ENCODE measurements at places on chromosomes 7 and 10.
A peak's percentile ranks its signal among the peaks of the same experiment; 100 is the strongest.

DNA sequence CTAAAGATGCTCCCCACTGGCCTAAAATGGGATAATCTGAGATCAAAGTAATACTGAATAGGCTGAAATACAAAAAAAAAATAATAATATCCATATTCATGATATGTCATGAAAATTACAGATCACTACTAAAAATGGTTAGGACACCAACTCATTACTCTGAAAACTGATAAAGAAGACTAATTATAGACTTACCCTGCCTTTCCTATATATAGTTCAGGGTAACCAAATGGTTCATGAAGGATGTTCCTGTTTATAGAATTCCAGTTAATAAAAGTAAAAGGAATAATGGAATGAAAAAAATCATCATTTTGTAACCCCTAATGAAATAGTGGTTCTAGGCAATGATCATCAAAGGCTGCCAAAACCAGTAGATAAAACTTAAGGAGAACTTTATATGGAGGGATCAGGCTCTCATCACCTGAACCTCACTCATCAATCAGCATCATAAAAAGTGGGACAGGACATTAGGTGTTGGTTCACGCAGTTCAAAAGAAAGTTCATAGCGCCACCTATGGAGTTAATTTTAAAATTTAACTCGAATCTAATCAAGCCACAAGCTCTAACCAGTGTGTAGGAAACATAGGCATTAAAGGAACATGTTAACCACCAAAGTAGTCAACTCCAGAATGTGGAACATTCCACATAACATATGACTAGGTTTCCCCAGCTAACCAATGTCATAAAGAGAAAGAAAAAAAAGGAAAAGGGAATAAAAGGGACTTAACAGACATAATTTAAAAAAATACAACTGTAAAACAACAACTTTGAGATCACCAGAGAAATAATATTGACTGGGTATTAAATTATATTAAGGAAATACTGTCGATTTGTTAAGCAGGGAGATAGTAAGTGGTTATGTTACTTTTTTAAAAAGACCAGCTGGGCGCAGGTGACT, 35.7 kb downstream of the P4HA1 start:
- peak; percentile 37 for DNase-seq

- DNase-seq, result no peak
These were observed 37.4 kb upstream of the KDM7A start for GRCh38 chr7:140214075-140214684.

DNA sequence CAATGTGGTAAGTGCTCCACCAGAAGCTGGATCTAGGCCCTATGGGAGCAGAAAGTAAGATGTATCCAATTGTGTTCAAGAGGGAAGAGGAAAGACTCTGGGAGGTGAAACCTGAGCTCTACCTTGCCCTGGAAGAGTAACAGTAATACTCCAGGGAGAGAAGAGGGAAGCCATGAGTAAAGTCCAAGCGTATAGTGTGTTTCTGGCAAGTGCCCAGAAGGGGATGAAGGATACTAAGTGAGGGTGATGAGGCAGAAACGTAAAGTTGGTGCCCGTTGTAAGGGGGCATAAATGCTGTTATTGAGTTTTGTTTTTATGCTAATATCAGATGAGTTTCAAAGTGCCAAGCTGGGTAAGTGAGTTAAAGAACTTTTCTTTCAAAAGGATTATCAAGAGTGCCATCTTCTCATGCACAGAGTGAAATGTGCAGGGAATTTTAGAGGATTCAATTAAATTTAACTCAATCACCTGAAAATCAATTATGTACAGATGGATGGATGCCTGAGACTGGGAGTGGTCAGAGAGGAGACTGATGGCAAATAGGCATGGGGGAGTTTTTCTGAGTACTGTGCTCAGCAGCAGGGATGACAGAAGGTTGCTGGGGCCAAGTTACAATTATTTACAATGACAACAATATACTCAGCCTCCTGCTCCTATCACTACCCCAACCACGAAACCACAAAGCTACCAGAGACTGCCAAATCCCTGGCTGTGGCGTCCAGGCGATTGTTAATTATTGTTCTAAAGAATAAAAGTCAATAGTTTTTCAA, 123.3 kb upstream of the LAMB4 start:
- no peak for DNase-seq

GRCh38 chr7:97982647-97983046, 7.3 kb downstream of the OCM2 start:
- no peak for DNase-seq

DNA sequence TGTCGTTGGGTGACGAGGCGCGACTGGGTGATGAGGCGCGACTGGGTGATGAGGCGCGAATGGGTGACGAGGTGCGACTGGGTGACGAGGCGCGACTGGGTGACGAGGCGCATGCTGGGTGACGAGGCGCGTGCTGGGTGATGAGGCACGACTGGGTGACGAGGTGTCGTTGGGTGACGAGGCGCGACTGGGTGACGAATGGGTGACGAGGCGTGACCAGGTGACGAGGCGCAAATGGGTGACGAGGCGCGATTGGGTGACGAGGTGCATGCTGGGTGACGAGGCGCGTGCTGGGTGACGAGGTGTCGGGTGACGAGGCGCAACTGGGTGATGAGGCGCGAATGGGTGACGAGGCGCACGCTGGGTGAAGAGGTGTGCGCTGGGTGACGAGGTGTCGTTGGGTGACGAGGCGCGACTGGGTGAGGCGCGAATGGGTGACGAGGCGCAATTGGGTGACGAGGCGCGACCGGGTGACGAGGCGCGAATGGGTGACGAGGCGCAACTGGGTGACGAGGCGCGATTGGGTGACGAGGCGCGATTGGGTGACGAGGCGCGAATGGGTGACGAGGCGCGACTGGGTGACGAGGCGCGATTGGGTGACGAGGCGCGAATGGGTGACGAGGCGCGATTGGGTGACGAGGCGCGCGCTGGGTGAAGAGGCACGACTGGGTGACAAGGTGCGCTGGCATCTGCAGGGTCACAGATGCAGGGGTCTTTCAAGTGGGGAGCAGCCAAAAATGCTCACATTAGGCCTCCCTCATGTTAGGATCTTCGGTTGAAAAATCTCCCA, 7.9 kb upstream of the NOM1 start:
- no peak for DNase-seq

DNA sequence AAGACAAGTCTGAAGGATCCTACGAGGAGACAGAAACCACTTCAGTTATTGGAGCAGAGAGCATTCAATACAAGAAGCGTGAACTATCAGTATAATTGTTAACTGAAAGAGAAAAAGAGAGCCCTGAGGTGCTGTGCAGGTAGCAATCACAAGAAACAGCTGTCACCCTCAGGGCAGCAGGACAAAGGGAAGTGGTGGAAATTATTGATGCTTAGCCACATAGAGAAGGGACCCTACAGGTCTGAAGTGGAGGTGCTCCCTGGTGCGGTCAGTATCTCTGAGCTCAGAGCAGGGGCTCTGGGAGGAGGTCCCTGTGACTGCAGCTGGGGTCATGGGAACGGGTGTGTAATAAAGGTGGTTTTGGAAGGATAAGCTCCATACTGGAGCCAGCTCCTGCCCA, 97.8 kb upstream of the KLF6 start:
- no peak for DNase-seq

- peak; percentile 15 for DNase-seq
These were observed 29.7 kb upstream of the PLEKHA1 start for GRCh38 chr10:122344741-122345258.

- no peak for DNase-seq
These were observed 9.0 kb upstream of the COMTD1 start for GRCh38 chr10:75244487-75245353.

GRCh38 chr10:101222683-101223273, 6.5 kb downstream of the LBX1 start:
- no peak for DNase-seq

- DNase-seq, result no peak
These were observed 8.2 kb upstream of the LSM8 start for GRCh38 chr7:118175740-118176139.

GRCh38 chr7:126657599-126658358, 595.0 kb downstream of the GRM8 start:
- DNase-seq, result no peak

GRCh38 chr10:112687647-112688046, 240.6 kb downstream of the VTI1A start:
- DNase-seq, result peak; percentile 10

GRCh38 chr10:5775685-5776084, 37.5 kb downstream of the GDI2 start:
- no peak for DNase-seq

DNA sequence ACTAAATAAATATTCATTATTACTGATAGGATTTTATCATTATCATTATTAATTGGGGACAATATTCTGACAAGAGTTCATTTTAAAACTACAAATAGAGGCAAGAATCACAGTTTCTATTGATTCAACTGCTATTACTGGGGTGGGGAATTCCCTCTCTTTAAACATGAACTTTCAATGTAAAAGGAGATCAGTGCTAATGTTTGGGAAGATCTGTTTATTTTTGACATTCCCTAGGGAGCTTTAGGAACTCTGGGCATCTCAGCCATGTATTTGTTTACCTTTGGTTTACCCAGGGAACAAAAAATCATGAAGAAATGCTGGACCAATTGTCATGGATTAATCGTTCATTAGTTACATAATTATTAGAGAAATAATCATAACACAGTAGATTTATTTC, 443.2 kb upstream of the AKR1E2 start:
- no peak for DNase-seq

DNA sequence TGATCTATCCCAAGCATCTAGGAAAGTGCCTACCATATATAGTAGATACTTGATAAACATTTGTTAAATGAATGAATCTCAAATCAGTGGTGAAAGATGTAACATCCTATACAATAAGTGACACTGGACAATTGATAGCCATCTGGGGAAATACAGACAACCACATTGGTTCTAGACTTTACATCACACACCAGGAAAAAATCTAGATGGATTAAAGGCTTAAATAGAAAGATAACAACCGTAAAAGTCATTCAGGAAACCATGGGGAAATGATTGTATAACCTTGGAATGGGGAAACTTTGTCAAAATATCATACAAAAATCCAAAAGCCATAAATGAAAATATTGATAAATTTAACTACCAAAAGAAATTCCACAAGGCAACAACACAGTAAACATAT, 7.0 kb upstream of the GARIN1A start:
- DNase-seq, result no peak

DNA sequence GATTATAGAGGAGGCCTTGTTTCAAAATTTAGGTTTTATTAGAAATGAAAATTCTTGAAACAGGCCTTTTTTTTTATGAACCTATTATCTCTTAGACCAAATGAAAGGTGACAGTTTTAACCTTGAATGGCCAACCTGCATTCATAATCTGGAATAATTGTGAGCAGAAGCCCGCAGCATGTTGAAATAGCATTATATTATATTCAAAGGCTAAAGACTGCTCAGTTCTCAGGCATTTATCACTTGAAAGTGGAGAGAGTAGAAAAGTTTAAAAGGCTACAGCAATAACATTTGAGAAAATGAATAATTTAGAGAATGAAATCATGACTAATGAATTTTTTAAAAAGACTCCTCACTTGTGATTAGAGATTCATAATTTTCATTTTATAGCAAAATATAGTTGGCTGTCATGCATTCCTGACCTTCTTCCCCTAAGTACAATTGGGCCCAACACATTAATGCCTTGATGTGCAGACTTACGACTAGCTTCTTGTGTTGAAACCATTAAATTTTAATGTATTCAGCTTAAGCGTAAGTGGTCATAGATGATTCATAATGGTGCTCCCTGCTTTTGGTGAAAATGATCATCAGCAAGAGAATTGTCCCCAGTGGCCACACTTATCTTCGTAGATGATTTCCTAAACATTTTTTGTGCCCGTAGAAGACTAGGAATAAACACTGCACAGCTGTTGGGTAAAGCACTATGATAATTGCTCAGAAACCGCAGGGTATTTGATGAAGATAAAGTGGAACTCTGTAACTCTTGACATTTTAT, 346.6 kb upstream of the BMPER start:
- no peak for DNase-seq

- DNase-seq, result no peak
These were observed 113.2 kb upstream of the ANKRD1 start for GRCh38 chr10:91034042-91034441.

GRCh38 chr10:77286531-77287508, 350.8 kb downstream of the KCNMA1 start:
- DNase-seq, result no peak

GRCh38 chr10:18203471-18203870, 63.2 kb downstream of the CACNB2 start:
- no peak for DNase-seq

DNA sequence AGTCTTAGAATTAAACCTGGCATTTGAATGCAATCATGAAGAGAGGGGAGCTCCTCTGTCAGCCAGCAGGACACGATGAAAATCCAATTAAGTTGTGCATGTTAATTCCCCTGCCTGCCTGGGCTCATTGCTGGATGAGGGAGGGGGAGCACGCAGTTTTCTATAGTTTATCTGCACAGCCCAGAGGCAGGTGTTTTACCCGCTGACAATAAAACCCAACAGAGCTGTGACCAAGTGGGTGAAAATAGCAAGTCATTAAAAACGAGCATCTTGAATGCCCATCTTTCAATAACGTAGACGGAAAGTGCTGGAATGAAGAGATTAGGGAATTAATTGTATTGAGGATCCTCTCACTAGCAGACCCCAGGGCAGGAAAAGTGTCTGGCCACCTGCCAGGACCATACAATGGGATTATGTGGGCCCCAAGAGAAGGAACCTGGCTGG, 100.1 kb upstream of the FAM20C start:
- DNase-seq, result no peak

- DNase-seq, result no peak
These were observed 874.2 kb downstream of the KCNMA1 start for GRCh38 chr10:76763376-76763775.

GRCh38 chr10:73634421-73634820, 6.9 kb downstream of the MYOZ1 start:
- no peak for DNase-seq

GRCh38 chr10:45155784-45156183, 155.1 kb downstream of the ZNF22 start:
- no peak for DNase-seq

DNA sequence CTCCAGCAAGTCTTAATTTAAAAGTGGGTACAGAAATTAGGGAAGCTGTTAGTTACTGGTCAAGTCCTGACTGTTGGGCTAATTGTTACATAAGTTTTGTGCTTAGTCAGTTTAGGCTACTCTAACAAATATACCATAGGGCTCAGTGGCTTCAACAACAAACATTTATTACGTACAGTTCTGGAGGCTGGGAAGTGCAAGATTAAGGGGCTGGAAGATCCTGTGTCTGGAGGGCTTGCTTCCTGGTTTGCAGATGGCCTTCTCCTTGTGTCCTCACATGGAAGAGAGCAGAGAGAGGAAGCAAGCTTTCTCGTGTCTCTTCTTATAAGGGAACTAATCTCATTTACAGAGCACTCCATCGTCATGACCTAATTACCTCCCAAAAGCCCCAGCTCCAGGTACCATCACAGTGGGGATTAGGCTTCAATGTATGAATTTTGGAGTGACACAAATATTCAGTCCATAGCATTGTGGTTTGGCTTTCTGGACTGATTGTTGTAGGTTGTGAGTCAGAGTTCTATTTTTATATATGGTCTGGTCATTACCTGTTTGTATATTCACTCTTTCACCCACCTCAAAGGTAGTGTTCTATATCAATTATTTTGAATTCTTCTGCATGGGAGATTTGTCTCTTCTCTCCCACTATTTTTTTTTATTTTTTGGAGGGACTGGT, 17.1 kb downstream of the ST7 start:
- no peak for DNase-seq

Data from EL (cell line).